Femur (tissue), 1 donor: ENCODE measurements at places on chromosomes 1 and 21.
A peak's percentile ranks its signal among the peaks of the same experiment; 100 is the strongest.

- DNase-seq = no peak
These were observed 93.8 kb downstream of the DMRTA2 start for GRCh38 chr1:50329332-50329932.

- DNase-seq = no peak
These were observed 125.6 kb upstream of the LMO4 start for GRCh38 chr1:87202922-87203655.

- no peak for DNase-seq
These were observed 485.7 kb upstream of the BRINP3 start for GRCh38 chr1:190963321-190963720.

- no peak for DNase-seq
These were observed 6.6 kb downstream of the SCCPDH start for GRCh38 chr1:246730839-246731238.

GRCh38 chr1:5223206-5223605 lies 568.8 kb downstream of the AJAP1 start:
- DNase-seq = no peak

DNA sequence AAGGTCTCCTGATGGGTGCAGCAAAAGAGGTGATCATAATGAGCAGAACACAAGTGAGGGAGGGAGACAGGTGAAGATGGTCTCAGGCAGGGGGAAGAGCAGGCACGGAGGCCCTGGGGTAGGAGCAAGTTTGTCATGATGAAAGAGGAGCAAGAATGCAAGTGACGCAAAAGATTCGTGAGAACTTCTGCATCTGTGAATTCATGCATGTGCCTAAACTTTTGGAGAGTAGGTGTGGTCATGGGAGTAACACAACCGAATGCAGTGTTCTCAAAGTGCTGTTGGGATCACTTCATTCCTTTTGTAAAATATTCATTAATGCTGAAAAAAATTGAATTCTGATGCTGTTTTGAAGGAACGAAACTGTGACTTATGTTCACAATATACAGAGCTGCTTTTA lies 47.3 kb upstream of the ZP4 start:
- no peak for DNase-seq

DNA sequence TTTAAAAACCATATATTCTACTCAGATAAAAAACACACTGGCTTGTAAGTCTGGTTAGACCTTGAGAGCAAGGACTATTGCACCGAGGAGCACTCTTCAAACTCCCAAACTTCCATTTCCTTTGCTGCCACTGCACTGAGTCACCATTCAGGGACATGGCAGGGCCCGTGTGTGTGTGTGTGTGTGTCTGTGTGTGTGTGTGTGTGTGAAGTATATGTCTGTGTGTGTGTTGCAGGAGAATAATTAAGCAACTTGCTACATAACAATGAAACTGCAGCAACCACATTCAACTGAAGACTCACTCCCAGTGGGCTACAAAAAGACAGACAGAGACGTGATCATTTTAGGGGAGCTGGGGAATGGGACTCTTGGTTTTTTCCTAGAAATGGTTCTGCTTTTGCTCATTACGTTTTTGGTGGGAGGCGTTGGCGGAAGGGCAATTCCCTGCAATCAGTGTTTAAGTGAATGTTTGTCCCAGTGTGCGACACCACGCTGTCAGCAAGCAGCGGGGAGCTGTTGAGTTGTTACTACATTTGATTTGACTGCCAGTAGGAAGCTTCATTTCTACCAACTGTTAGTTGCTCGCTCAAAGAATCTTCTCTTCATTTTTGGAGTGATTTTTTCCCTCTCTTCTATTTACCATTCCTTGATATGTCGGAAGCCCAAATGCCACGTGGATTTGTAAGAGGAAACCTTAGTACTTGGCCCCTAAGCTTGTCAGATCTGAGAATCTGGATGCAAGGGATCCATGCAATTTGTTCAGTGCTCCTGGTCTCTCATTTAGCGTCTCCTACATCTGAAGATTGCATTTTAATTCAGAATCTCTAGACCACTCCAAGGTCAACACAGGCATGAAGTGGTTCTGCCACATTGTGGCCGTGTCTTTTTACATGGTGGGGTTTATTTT lies 36.1 kb downstream of the ESRRG start:
- no peak for DNase-seq

DNA sequence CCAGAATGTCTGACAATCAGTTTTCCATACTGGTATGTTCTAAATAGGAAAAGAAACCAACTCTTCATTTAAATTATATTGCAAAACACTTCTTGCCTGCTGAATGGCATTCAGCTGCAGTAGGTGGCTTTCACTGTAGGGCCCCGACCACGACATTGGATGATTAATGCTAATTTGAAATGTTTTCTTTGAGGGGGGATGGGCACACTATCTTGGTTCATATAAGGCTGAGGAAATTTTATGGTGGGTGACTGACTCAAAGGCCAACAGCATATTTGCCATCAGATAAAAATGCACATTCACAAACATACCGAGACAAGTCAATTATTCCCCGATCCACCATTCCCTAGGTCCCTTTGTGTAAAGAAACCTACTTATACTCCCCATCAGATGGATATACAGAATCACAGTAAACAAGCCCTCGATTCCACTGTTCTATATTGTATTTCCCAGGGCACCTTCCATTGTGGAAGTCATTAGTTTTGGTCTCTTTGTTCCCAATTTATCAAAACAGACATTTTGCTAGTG lies 464.2 kb upstream of the DAB1 start:
- no peak for DNase-seq

GRCh38 chr1:20753589-20753988 lies 21.1 kb upstream of the SH2D5 start:
- no peak for DNase-seq

- DNase-seq = no peak
These were observed 57.3 kb downstream of the HS2ST1 start for GRCh38 chr1:86971778-86972177.

GRCh38 chr1:169090900-169091311 lies 15.6 kb upstream of the ATP1B1 start:
- no peak for DNase-seq

GRCh38 chr1:94093996-94094395 lies 27.0 kb downstream of the ABCA4 start:
- DNase-seq = no peak

- DNase-seq = peak; percentile 61
These were observed at the start of gene CFAP126 for GRCh38 chr1:161367684-161368400. Gene CFAP126 (minus strand): TSS chr1:161367876. CDS start chr1:161367868, 8 bp downstream.

DNA sequence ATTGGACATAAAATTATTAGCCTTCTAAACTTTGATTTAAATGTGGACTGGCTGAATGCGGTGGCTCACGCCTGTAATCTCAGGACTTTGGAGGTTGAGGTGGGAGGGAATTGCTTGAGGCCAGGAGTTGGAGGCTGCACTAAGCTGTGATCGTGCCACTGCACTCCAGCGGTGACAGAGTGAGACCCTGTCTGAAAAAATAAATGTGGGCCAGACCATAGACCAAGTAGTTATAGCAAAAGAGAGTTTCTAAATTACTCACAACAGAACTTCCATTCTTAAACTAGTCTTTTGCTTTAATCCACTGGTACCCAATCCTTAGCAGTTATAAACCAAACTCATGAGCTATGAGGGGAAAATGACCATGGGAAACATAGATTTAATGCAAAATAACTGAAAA lies 35.2 kb downstream of the RAP1A start:
- DNase-seq = no peak

DNA sequence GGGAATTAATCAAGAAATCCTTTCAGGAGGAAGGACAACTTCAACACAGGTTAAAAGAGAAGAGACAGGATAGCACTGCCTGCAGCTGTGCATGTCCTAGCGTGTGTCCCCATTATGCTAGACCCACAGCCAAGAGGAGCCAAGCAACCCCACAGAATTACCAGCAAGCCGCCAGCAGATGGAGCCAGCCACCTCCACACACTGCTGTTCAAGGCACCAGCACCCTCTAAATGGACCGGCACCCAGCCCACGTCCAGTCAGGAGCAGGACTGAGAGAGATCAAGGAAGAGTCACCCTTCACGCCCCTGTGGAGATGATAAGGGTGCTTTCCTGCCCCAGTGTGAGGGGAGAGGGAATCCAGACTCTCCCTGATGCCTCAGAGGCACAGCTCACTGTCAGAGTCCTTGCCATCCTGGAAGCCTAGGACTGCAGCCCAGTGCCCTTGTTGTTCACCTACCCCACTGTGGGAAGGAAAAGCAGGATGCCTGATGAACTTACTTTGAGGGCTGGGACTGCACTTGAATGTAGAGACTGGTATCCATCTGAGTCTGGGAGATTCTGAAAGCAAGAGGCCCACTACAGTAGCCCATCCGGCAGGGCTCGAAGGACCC lies 37.1 kb upstream of the CTTNBP2NL start:
- peak; percentile 53 for DNase-seq

- DNase-seq = no peak
These were observed 99.6 kb downstream of the EIF4G3 start for GRCh38 chr1:21077085-21077484.

- DNase-seq = no peak
These were observed 551.7 kb downstream of the MATN1 start for GRCh38 chr1:30171537-30172298.

- DNase-seq = no peak
These were observed 38.3 kb upstream of the BACH1 start for GRCh38 chr21:29260461-29260860.

- DNase-seq = peak; percentile 41
These were observed 122.3 kb downstream of the DISC1 start for GRCh38 chr1:231748760-231749415.

- no peak for DNase-seq
These were observed 306 bp downstream of the ZP4 start for GRCh38 chr1:237890416-237890815.

DNA sequence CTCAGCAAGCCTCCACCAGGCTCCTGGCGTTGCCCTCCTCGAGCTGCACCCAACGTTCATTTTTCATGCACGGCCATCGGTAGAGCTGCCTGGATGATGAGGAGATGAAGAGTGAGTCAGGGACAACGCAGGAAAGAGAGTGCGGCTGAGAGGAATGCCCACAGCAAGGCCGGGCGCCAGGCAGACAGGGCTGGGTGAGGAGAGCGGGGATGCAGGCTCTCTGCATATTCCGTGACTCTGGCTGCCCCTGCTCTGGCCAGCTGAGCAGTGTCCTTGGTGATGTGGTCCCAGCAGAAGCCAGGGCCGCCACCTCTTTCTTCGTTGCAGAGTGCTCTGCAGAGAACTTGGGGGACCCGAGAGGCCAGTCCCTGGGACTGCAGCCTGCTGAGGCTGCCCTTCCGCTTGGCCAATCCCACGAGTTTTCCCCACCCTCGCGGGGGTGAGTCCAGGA lies 10.8 kb downstream of the UMODL1 start:
- no peak for DNase-seq
